ENCODE measurements at places on chromosomes 12 and 14.
A peak's percentile ranks its signal among the peaks of the same experiment; 100 is the strongest.

- no peak for DNase-seq
These were observed 578.9 kb upstream of the ATP2B1 start for GRCh38 chr12:90287585-90287984.

DNA sequence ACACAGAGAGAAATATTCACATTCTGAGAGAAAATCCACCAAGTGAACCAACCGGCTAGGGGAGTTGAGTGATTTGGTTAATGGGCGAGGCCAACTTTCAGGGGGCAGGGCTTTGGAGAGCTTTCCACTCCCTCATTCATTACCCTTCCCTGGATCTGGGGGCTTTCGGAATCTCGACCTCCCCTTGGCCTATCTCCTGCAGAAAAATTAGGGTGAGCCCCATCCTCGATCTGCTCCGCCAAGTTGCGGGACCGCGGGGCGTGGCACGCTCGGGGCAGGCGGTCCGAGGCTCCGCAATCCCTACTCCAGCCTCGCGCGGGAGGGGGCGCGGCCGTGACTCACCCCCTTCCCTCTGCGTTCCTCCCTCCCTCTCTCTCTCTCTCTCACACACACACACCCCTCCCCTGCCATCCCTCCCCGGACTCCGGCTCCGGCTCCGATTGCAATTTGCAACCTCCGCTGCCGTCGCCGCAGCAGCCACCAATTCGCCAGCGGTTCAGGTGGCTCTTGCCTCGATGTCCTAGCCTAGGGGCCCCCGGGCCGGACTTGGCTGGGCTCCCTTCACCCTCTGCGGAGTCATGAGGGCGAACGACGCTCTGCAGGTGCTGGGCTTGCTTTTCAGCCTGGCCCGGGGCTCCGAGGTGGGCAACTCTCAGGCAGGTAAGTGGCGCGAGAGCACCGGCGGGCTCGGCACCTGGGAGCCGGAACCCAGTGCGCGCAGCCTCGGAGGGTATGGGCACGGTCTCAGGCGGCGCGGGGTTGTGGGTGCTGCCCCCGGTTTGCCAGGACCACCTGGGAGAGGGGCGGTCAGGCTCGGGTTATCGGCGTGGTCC, at the start of gene ERBB3:
Gene ERBB3 (plus strand): TSS at position 443 of the 833 bp plus-strand sequence. CDS start 136 bp downstream, at position 579.
- peak; percentile 36 for DNase-seq

DNA sequence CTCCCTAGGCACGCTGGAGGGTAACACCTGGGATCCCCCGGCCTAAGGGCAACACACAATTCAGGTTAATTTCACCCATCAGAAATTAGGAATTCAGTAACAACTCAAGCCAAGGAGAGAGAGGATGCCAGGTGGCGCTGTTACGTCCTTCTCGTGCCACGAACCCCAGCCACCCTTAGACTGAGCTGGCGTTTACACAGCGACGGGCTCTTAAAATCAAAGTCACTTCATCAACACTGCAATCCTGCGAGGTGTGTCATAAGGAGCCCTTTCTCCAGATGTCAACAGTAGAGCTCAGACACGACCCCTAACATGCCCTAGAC, 110.6 kb upstream of the TMEM132D start:
- DNase-seq: no peak

DNA sequence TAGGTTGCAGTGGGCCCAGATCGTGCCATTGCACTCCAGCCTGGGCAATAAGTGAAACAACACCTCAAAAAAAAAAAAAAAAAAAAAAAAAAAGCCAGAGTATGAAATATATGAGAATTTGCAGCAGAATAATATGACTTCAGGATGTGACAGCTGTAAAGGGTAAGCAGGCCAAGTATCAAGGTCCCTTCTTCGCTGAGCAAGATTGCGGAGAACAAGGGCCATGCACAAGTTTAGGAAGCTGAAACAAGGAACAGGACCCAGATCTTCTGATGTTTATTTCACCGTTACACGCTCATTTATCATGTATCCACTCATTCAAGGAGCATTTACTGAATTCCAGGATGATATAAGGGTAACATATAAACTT, 659 bp upstream of the FOXJ2 start:
- DNase-seq: no peak

DNA sequence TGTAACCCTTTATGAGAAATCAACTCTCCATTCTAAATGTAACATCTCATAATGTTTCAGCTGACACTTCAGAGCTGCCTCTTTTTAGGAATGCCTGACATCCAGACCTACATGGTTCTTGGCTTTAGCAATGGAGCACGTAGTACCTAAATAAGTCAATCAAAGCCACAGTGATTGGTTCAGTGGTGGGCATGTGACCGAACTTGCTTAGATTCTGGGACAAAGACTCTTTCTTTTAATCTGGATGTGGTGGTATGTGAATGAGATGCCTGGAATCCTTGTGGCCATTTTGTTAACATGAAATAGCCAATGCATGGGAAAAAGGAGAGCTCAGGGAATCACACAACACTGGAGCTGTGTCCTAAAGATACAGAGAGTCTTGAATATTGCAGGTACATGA, 11.8 kb downstream of the GPR65 start:
- DNase-seq: no peak

DNA sequence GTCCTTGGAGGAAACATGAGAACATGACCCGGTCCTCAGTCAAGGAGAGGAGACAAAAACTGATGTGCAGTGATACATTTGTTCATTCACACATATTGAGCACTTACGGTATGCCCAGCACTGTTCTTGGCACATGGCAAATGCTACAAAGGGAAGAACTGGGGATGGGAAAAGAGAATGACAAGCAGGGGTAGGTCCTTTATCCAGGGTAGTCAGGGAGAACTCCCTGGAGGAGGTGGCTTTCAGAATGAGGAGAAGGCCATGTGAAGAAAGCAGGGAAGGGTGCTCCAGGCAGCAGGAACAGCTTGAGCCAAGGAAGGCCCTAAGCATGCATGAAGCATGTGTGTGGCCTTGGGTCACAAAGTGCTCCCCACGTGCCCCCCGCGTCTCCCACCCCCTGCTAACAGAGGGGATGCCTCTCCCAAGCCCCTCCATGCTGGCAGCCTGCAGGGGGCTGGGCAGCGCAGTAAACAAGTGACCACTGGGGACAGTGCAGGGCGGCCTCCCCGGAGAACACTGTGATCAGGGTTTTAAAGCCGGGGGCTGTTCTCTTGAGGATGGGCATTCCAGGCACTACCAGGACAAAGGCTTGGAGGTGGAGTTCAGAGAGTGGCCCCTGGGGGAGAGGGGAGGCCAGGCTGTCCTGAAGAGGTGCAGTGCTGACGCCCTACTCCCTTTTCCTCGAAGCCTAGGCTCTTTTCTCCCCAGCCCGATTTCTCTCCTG, 71.0 kb downstream of the PHETA1 start:
- no peak for DNase-seq

GRCh38 chr14:75972801-75973421, 8.9 kb downstream of the TGFB3 start:
- no peak for DNase-seq

DNA sequence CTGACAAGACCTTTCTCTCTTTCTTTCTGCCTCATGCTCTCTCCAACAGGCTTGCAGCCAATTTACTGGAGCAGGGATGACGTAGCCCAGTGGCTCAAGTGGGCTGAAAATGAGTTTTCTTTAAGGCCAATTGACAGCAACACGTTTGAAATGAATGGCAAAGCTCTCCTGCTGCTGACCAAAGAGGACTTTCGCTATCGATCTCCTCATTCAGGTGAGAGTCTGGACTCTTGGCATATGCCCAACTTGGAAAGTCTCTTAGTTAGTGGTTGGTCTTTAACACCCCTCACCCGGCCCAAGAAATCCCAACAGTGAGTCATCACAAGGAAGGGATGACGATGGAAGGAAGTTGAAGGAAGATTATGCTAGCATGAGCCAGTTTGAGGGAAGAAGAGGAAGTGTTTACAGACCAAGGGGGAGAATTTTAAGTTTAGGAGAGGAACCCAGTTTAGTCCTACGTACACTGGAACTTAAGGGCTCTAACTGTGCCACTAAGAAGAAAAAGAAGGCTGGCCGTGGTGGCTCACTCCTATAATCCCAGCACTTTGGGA, 189.7 kb downstream of the ETV6 start:
- DNase-seq: no peak

DNA sequence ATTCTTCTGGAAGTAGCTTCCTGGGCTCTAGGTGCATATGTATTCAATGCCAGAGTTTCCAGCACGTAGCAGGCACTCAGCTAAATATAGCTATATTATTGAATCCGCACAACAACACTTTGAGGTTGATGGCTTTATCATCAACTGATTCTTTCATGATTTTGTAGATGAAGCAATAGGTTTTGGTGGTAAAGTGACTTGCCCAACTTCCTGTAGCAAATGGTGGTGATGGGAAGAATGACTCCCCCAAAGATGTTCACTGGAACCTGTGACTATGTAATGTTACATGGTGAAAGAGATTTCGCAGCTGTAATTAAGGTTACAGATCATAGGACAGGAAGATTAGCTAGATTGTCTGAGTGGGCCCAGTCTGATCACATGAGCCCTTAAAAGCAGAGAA, 3.2 kb downstream of the TDRD9 start:
- no peak for DNase-seq

DNA sequence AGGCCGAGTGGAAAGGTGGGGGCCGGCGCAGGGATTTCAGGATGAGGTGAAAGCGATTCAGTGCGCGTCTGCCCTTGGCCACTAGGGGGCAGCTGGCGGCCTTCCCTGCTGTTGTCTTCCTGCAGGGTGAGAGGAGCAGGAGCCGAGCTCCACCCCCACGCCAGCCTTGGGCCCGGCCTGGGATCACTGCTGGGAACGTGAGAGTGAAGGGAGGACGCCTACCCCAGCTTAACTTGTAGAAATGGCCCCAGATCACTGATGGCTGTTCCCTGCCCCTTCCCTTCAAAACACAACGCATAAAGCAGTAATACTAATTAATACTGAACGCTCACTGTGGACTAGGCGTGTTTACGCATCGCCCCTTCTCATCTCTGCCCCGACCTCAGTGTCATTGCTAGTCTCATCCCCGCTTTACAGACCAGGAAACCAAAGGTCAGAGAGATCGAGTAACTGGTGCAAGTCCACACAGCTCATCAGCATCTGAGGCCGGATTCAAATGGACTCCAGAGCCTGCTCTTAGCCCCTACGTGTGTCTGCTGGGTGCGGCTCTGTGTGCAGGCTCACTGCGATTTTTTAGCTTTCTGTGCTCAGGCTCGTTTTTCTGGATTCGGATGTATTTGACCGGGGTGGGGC, 24.3 kb downstream of the MVK start:
- DNase-seq: peak; percentile 67

DNA sequence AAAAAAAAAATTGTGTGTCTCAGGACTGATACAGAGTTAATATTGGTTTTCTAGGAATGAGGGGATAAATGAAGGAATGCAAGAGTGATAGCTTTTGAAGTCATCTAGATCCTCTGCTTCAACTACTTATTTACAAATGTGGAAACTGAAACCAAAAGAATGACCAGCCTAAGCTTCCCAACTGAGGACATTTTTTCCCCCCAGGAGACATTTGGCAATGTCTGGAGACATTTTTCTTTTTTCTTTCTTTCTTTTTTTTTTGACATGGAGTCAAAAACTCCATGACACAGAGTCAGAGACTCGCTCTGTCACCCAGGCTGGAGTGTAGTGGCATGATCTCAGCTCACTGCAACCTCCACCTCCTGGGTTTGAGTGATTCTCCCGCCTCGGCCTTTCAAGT, 15.3 kb downstream of the DLK1 start:
- DNase-seq: no peak

DNA sequence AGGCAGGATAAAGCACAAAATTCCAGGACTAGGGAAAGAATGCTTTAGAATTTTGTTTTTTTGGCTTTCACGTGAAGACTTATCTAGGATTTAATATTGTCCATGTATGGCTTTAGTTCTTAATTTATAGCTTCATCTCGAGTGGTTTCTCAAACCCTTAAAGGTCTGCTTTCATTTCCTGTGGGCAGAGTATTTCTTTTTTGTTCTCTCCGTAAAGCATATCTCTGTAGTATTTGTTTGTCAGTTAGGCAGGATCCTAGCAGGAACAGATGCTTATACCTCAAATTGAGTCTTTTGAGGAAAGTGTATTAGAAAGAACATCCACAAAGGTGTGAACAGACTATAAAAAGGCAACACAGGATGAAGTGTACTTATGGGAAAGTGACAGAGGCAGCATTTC, 697.1 kb upstream of the SEL1L start:
- DNase-seq: no peak

DNA sequence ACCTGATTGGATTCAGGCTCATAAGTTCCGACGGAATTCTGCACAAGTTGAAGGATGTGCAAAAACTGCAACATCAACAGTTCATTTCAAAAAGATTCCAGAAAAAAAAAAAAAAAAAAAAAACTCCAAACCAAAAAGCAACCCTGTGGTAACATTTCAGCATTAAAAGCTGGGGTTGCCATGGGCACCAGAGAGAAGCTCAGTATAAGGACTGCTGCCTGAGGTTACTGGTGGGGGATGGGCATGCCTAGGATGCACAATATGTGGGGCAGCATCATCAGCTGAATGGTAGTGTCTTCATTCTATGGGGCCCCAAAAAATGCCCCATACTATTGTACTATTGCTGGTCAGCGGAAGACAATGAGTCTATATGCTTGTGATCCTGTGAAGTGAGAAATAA, 44.7 kb downstream of the MBIP start:
- no peak for DNase-seq

DNA sequence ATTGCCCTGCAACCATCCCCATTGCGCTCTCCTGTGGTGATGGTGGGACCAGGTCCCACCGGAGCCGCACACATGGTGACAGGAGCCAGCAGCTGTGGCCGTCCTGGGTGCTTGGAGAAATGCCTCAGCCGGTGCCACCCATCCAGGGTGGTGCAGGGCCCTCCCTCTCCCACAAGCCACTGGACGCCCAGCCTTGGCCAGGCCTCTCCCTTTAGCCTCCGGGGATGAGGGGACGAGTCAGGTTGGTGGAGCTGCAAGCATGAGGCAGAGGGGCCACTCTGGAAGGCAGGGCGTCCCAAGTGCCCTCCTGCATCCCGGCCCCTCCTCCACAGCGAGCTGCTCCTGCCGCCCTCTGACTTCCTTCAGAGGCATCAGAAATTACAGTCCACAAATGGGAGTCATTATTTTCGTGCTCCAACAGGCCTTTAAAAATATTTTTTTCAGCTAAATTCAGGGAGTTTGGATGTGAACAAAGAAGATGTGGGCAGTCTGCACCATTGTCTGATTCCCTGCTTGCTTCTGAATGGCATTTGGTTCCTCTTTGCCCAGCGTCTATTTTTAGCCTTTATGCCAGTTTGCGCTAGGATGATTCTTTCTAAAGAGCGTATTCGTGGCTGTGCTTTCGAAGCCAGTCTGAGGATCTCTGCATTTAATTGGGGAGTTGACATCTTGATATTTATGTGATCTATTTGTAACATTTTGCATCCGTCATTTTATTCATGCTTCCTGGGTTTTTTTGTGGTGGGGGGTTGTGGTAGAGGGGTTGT, 189.4 kb downstream of the ADGRD1 start:
- DNase-seq: no peak

- DNase-seq: no peak
These were observed 146.5 kb downstream of the SAMD4A start for GRCh38 chr14:54713379-54713778.

DNA sequence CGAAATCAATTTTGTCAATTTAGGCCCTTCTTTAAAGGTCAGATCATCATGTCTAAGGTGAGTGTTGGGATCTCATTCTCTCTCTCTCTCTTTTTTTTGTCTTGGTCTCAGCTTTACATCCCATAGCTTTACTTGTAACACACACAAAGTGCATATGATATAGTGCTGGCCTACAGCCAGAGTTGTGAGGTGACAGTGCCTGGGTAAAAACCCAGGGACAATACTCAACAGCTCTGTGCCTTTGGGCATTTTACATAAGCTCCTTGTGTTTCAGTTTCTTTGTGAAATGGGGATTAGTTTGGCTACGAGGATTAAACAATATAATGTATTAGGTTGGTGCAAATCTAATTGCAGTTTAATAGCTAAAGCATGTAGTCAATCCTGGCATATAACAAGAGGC, 40.2 kb downstream of the GRIP1 start:
- DNase-seq: no peak

- no peak for DNase-seq
These were observed 78.8 kb downstream of the OSBPL8 start for GRCh38 chr12:76480796-76481195.
